ENCODE measurements at places on chromosomes 7 and 10. TPM values are rescaled to one million over a fixed set of nuclear protein-coding genes. Genes with fewer than 3 reads are reported as not detected.
A peak's percentile ranks its signal among the peaks of the same experiment; 100 is the strongest.

Gene ATOH7
- 0.93 TPM for total RNA-seq

Gene TMEM273
- total RNA-seq = not detected

Gene CLCN1
- not detected for total RNA-seq

GRCh38 chr10:118528426-118528825 is 67.0 kb downstream of the PRLHR start:
- DNase-seq = no peak

DNA sequence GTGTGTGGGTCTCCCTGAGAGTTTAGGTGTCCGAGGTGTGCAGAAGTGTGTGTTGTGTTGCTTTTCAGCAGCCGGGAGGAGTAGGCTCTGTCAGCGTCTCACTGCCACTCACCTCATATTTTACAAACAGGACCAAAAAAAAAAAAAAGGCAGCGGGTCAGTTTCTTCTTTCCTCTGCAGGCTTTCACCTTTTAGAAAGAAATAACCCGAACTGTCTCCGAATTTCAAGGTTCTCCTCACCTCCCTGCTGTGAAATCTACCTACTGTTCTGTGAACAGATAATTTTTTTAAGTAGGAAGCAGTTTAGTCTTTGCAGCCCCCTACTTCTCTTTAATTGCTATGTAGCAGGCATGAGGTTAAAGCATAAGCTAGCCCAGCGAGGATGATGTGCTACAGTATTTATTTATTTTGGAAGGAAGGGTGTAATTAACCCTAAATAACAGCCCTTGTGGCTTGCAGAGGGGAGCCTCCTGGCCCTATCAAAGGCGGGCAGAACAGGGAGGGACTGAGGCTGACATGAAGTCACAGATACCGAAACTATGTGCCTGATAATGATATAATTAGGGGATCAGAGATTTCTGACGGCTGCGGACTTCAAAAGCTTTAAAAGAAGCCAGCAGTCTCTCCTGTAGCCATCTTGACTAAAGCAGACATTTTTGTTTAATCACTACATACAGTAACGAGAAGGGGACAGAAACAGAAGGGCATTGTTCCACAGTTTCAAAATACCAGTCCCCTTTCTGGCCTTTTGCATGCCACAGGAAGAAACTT is 1.6 kb downstream of the BAMBI start:
- DNase-seq = peak; percentile 47

DNA sequence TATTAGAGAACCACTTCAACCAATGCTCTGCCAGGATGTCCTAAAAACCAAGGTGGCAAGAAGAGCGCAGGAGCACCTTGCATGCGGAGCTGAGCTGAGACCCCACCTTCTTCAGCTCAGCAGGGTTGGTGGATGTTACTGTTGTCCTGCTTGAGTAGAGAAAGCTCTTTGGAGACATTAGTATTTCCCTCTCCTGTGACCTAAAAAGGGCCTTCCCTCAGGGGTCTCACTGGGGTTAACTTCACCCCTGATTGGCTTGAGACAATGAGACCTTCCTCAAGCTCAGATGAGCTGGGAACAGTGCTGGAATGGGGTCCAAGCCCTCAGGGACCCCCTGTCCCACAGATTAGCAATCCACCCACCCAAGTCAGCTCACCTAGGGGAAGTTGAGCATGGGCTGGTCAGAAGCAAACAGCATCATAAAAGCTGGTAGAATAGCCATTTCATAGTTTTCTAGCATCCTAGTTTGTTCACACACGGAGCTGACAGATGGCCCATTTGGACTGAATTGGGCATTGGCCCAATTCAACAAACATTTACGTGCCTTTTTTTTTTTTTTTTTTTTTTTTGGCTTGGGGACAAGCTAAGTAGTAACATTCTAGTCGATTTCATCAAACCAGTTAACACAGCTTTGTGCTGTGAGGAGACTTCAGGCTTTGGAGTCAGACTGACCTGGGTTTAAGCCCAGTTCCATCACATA is 100.6 kb upstream of the HABP2 start:
- DNase-seq = no peak

- peak; percentile 83 for DNase-seq
Observed at GRCh38 chr10:112898540-112899390, 51.3 kb upstream of the TCF7L2 start.

Gene MYO3A
- 0.46 TPM for total RNA-seq

Gene NEUROG3
- not detected for total RNA-seq

- DNase-seq = no peak
Observed at GRCh38 chr7:131325179-131325840, 2.4 kb upstream of the MKLN1 start.
